ENCODE measurements at places on chromosomes 1 and 21.

DNA sequence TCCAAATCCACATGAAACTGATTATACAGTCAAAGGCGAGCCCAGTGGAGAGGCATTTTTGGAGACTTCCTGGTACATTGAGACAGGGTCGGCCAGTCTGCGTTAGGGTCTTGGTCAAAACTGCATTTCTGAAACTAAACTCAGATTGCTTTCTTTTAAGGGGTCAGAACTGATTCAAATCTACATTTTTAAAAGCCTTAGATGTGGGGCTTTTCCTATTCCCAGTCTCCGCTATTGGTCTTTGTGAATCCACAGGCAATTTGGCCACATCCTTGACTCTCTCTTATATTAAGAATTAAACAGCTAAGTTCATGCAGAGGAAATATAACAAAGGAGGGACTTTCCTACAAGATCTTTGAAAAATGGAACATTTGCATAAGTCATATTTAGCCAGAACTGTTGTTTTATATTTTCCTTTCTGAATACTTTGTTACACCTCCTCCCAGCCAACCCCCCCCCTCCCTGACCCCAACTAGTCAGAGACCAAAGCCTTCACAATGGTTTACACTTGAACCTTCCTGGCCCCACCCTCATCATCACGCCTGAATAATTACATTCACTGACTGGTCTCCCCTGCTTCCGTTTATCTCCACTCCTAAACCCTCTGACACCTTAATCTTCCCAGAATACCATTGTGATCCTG lies 30.9 kb downstream of the SELL start:
- H3K27me3 ChIP-seq: no peaks in the 10 kb centered on the region
- H3K36me3 ChIP-seq: no peaks in the 10 kb centered on the region
- no peak overlapping the region for H3K27ac ChIP-seq
- no peak for DNase-seq

- no peaks in the 10 kb centered on the region for H3K27me3 ChIP-seq
- DNase-seq: no peak
- H3K27ac ChIP-seq: no peak overlapping the region
- no peak overlapping the region for H3K4me3 ChIP-seq
- H3K4me1 ChIP-seq: no peaks in the 10 kb centered on the region
- no peaks in the 10 kb centered on the region for H3K36me3 ChIP-seq
Observed at GRCh38 chr1:57289781-57290180, 134.1 kb downstream of the DAB1 start.

DNA sequence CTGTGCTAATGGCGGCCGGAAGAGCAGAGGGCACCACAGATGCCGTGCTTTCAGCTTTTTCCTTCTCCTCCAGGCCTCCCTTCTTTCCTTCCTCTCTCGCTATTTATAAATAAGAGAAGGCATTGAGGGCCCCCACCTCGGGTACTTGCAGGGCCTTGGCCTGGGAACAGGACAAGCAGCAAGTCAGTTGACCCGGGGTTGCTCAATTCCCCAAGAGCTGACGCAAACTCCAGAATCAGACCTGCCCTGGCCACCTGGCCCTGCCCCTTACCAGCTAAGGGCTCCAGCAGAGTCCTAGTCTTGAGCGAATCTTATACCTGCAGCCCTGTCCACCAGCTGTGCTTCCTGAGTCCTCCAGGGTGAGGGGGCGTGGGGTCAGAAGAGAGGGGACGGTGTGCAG lies 13.5 kb downstream of the TNFRSF1B start:
- no peak overlapping the region for H3K4me3 ChIP-seq

GRCh38 chr1:75127916-75128717 lies 6.1 kb upstream of the LHX8 start:
- no peaks in the 10 kb centered on the region for H3K4me1 ChIP-seq
- H3K4me3 ChIP-seq: no peak overlapping the region
- H3K27me3 ChIP-seq: peaks cover 86% of the 10 kb centered on the region
- H3K27ac ChIP-seq: no peak overlapping the region

DNA sequence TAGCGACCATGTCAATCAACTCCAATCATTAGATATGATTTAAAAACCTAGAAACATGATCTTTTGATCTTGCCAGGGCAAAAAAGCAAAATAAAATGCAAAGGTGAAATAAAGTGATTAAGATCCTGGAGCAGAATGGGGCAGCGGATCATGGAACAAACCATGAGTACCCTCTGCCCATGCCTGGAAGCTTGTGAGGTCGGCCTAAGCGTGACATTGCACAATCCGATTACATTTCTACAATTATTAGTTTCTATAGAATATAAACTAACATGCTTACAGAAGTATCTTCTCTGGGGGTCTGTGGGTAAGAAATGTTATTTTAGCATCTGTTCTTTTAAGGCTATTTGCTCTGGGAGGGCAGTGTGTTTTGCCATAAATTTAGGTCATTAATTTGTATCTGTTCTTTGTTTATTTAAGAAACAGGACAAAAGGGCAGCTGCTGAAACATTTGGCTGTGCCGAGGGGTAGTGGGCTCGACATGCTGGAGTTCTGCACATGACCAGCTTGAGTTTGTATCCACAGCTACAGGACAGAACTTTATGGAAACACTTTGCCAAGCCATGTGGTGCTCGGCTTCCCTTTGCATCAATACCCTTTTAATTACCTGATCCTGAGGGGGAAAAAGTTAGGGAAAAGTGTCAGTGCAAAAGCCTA lies 55.9 kb downstream of the ZBTB18 start:
- no peak for DNase-seq
- no peaks in the 10 kb centered on the region for H3K4me1 ChIP-seq
- no peak overlapping the region for H3K4me3 ChIP-seq
- H3K27me3 ChIP-seq: peaks cover 5% of the 10 kb centered on the region

DNA sequence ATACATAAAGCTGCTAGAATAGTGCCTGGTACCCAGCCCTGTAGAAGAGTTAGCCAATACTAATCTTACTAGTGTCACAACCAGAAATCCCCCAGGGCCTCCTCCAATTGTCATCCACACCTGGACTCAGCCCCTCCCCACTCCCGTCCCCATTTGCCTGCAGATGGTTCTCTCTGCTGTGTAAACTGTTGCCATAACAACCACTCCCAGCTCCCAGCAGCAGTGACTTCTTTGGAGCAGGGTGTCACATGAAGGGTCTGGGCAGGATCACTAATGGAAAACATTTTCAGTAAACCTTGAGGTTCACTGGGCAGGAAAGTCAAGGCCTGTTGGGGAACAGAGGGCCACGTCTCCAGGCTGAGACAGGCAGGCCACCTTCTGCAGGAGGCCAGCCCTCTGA lies 126.0 kb upstream of the IPO9 start:
- no peaks in the 10 kb centered on the region for H3K4me1 ChIP-seq
- H3K36me3 ChIP-seq: peaks cover under 1% of the 10 kb centered on the region
- no peak overlapping the region for H3K27ac ChIP-seq
- H3K27me3 ChIP-seq: no peaks in the 10 kb centered on the region
- no peak for DNase-seq

- peak; percentile 62 for DNase-seq
- peaks cover 11% of the 10 kb centered on the region for H3K36me3 ChIP-seq
- H3K4me3 ChIP-seq: no peak overlapping the region
- no peak overlapping the region for H3K27ac ChIP-seq
- H3K4me1 ChIP-seq: peaks cover 17% of the 10 kb centered on the region
- H3K27me3 ChIP-seq: no peaks in the 10 kb centered on the region
Observed at GRCh38 chr1:205301205-205301821, 20.2 kb downstream of the NUAK2 start.

DNA sequence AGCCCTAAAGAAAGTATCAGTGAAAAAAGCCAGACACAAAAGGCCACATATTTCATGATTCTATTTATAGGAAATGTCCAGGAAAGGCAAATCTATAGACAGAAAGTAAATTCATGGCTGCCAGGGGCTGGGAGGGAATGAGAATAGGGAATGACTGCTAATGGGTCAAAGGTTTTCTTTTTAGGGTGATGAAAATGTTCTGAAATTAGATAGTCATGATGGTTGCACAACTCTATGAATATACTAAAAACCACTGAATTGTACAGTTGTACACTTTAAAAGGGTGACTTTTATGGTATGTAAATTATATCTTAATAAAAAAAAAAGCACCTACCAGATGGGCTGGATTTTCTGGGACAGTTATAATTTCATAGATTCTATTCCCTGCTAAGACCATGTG lies 114.8 kb downstream of the CNIH3 start:
- no peak for DNase-seq
- H3K27me3 ChIP-seq: no peaks in the 10 kb centered on the region
- H3K36me3 ChIP-seq: no peaks in the 10 kb centered on the region
- no peaks in the 10 kb centered on the region for H3K4me1 ChIP-seq
- H3K27ac ChIP-seq: no peak overlapping the region
- no peak overlapping the region for H3K4me3 ChIP-seq

GRCh38 chr21:36974851-36975192 lies 8.4 kb upstream of the HLCS start:
- no peak for DNase-seq
- H3K27ac ChIP-seq: no peak overlapping the region
- no peaks in the 10 kb centered on the region for H3K36me3 ChIP-seq
- H3K27me3 ChIP-seq: no peaks in the 10 kb centered on the region

DNA sequence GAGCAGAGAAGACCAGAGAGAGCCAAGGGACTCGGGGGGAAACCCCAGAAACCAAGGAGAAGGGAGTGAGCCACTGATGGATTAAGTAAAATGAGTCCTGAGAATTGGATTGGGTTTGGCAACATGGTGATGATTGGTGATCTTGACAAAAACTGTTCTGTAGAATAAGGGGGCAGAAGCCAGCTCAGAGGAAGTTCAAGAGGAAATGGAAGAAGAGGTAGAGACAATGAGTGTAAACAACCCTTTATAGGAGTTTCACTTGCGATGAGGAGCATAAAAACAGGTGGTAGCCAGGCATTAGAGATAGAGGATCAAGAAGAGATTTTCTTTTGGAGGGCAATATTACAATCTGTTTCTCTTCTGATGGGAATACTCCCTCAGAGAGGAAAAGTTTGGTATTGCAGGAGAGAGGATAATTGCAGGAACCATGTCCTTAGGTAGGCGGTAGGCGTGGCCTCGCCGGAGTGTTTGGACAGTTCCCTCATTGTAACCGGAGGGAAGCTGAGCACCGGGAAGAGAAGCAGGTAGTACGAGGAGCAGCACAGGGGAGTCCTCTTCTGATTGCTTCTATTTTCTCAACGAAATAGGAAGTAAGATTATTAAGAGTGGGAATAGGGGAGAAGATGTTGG lies 68.4 kb upstream of the TENT5C start:
- peaks cover 2% of the 10 kb centered on the region for H3K27me3 ChIP-seq
- H3K36me3 ChIP-seq: no peaks in the 10 kb centered on the region
- no peak overlapping the region for H3K4me3 ChIP-seq
- H3K27ac ChIP-seq: no peak overlapping the region
- no peaks in the 10 kb centered on the region for H3K4me1 ChIP-seq

- peaks cover 12% of the 10 kb centered on the region for H3K4me1 ChIP-seq
- H3K36me3 ChIP-seq: no peaks in the 10 kb centered on the region
- no peak overlapping the region for H3K27ac ChIP-seq
Observed at GRCh38 chr1:66460776-66461175, 73.2 kb upstream of the SGIP1 start.

DNA sequence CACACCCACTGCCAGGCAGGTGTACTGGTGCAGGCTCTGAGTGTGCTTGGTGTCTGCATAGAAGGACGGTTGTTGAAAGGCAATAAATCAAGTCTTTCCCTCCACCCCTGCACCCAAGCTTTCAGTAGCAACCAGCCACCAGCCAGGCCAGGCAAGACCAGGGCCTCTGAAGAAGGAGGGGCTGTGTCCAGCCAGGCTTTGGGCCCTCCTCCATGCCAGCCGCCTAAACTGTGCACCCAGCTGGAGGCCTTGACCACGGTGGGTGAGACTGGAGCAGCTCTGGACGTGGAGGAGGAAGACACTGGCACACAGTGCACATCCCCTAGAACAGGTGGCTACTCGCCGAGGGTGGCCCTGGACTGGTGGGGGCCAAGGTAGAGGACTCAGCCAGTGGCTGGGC lies 4.9 kb downstream of the OLIG2 start:
- no peaks in the 10 kb centered on the region for H3K36me3 ChIP-seq
- H3K4me3 ChIP-seq: no peak overlapping the region
- peaks cover 3% of the 10 kb centered on the region for H3K4me1 ChIP-seq
- peaks cover 85% of the 10 kb centered on the region for H3K27me3 ChIP-seq

DNA sequence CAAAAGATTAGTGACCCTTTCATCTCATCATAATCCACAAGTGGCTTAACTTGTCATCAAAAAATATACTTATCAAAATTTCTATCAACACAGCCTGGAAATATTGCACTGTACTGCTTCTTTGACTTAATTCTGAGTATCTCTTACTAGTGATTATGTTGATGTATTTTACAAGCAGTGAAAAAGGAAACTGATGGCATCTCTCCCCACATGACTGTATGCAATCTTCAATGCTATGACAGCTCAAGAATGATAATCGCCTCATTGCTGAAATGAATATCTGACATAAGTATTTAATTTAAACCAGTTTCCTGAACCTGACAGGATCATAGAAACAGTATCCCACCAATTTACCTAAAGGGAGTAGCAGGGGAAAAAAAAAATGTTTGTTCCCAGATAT lies 79.5 kb downstream of the DPYD start:
- H3K27ac ChIP-seq: no peak overlapping the region
- no peak overlapping the region for H3K4me3 ChIP-seq
- DNase-seq: no peak
- H3K36me3 ChIP-seq: no peaks in the 10 kb centered on the region

DNA sequence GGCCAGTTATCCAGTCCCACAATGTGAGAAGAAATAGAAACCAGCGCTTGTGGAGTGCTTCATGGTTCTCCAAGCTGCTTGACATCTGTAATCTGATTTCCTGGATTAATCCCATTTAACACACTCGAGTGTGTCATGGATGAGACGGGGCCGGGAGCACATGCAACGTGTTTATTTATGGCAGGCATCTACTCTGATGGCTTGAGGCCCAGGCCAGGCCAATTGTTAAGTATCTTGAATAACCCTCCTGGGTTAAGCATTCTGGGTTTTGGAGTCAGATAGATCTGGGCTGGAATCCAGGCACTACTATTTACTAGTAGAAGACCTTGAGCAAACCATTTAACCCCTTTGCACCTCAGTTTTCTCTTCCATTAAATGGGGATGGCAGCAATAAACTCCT lies 37.5 kb upstream of the LAPTM5 start:
- peaks cover 2% of the 10 kb centered on the region for H3K4me1 ChIP-seq
- peaks cover 9% of the 10 kb centered on the region for H3K27me3 ChIP-seq
- H3K27ac ChIP-seq: no peak overlapping the region
- no peak overlapping the region for H3K4me3 ChIP-seq
- DNase-seq: no peak

GRCh38 chr1:31084782-31085569 lies 19.5 kb upstream of the PUM1 start:
- no peak overlapping the region for H3K27ac ChIP-seq
- no peak overlapping the region for H3K4me3 ChIP-seq
- H3K27me3 ChIP-seq: no peaks in the 10 kb centered on the region
- no peaks in the 10 kb centered on the region for H3K36me3 ChIP-seq
- H3K4me1 ChIP-seq: no peaks in the 10 kb centered on the region
- no peak for DNase-seq

- DNase-seq: no peak
- no peak overlapping the region for H3K4me3 ChIP-seq
- no peak overlapping the region for H3K27ac ChIP-seq
- H3K36me3 ChIP-seq: no peaks in the 10 kb centered on the region
- H3K4me1 ChIP-seq: no peaks in the 10 kb centered on the region
- no peaks in the 10 kb centered on the region for H3K27me3 ChIP-seq
Observed at GRCh38 chr1:170863621-170864020, 71.7 kb upstream of the MROH9 start.

- no peaks in the 10 kb centered on the region for H3K27me3 ChIP-seq
- H3K36me3 ChIP-seq: no peaks in the 10 kb centered on the region
- peaks cover 29% of the 10 kb centered on the region for H3K4me1 ChIP-seq
- peak overlapping the region; percentile 79 for H3K27ac ChIP-seq
- no peak for DNase-seq
- H3K4me3 ChIP-seq: peak overlapping the region; percentile 40
Observed at GRCh38 chr1:184152974-184153373, 101.4 kb downstream of the TSEN15 start.

- H3K4me1 ChIP-seq: no peaks in the 10 kb centered on the region
- no peaks in the 10 kb centered on the region for H3K27me3 ChIP-seq
- H3K4me3 ChIP-seq: no peak overlapping the region
- DNase-seq: no peak
Observed at GRCh38 chr1:170307426-170307825, 161.7 kb downstream of the NTMT2 start.

All from endothelial cell of umbilical vein (primary cell).